ENCODE measurements at places on chromosomes 12 and 14.

GRCh38 chr12:131511391-131511802, 199.5 kb upstream of the SFSWAP start:
- DNase-seq, result no peak

DNA sequence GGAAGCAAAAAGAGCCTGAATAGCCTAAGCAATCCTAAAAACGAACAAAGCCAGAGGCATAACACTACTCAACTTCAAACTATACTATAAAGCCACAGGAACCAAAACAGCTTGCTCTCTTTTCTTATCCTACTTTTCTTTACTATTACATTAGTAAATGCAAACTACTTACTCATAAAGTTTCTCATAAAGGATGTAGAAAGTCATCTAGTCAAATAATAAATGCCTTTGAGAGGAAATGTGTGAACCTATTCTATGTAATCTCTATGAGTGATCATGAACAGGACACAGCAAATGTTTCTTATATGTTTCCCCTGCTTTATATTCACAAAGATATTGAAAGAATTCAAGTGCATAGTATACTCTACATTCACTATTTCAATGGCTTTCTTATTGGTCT, 176.9 kb upstream of the MDGA2 start:
- DNase-seq, result no peak

DNA sequence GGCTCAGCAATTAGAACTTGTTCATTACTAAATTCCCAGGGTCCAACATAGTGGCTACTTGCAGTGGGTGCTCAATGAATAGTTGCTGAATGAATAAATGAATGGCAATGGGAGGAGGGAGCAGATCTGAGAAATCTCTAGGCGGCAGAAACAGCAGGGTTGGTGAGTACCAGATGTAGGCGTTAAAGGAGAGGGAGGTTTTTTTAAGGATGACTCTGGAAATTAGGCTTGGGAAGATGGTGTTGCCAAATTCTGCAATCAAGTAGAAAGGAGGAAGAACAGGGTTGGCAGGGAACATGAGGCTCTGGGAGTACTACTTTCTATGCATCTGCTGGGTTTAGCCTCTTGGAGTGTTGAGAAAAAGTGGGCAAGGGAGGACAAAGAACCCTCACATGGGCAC, 207.1 kb downstream of the APAF1 start:
- DNase-seq, result no peak

DNA sequence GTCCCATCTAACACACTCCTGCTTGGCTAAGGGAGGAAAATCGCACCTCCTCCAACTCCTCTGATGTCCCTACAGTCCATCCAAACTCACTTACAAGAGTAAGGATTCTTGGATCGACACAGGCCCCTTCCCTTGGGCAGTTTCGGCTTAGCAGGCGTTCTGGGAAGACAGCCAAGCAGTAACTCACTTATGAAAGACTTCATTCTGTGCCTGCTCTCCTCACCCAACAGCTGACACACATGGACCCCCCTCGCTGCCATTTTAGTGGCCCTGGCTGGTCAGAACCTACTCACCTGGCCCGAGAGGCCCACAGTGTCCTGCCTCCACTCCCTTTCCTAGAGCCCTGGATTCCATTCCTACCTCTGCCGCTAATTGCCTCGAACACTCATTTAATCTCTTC, 52.3 kb upstream of the BCL2L14 start:
- DNase-seq, result no peak

GRCh38 chr12:3218228-3219171, 141.3 kb downstream of the TSPAN9 start:
- DNase-seq, result peak; percentile 81

DNA sequence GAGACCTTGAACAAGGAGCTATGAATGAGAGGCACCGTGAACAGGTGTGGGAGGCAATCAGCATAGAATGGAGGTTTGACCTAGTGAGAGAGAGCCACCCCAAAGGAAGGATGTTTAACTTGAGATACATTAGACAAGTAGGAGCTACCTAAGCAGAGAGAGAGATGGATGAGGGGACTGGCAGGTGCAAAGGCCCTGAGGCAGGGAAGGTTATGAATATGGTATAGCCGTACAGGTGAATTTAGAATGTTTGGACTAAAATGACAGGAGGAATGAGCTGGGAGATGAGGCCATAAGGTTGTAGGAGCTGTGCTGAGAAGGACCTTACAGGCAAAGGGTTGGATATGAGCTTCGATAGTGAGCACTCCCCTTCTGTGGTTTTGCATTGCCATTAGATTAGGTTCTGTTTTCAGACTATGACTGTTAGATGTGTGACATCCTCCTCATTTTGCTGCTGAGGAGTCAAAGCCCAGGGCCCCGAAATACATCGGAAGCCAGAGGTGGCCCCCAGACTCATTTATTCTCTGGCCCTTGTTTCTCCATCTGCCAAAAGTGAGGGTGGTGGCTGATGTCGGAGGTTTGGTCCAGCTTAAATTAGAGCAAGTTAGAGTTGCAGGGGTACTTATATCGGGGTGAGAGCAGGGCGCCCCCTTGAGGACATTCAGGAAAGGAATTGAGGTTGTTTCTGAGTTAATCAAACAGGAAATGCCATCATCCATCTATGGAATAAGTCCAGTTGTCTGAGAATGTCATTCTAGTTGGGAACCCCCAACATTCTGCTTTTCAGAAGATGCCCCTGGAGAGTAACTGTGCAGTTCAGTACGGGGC, 29.4 kb downstream of the SLC24A4 start:
- DNase-seq, result no peak

GRCh38 chr14:72621387-72622065, 272.4 kb downstream of the DPF3 start:
- no peak for DNase-seq

GRCh38 chr12:26135010-26135420, 10.2 kb upstream of the BHLHE41 start:
- no peak for DNase-seq

DNA sequence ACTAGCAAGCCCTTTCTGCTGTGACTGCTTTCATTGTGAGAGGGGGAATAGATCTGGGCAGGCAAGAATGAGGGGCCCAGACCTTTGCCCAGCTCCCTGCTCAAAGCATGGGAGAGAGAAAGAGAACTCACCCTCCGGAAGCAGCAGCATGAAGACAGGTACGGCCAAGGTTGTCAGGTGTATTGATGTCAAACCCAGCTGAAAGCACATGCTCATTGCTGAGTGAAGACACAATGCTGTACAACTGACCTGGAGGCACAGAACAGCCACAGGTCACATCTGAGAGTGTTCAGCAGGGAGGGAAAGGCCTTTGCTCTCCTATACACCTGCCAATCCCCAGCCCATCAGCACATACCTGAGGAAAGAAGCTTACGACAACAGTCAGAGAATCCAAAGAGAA, 5.5 kb downstream of the ANKRD52 start:
- DNase-seq, result no peak

DNA sequence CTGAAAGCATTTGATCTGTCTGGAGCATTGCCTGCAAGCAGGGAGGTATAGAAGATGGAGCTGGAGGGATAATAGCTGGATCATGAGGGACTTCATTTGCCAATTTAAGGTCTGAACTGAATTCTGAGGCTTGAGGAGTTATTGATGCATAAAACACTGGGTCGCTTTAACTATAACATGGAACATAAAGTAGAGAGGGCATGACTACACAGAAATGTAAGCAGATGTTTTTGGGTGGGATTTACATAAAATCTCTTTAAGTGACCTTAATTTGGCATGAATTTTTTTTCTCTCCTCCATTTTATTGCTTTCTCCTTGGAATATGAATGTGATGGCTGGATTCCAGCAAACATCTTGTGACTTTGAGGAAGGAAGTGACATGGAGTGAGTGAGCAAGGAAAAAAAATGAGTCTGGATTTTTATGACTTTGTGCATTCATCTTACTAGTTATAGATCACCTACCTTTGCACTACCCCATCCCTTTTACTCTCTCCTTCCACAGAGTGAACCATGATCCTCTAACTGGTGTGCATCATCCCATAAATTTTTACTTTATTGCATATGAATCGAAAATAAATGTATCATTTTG, 356.0 kb downstream of the DUSP6 start:
- DNase-seq, result no peak

DNA sequence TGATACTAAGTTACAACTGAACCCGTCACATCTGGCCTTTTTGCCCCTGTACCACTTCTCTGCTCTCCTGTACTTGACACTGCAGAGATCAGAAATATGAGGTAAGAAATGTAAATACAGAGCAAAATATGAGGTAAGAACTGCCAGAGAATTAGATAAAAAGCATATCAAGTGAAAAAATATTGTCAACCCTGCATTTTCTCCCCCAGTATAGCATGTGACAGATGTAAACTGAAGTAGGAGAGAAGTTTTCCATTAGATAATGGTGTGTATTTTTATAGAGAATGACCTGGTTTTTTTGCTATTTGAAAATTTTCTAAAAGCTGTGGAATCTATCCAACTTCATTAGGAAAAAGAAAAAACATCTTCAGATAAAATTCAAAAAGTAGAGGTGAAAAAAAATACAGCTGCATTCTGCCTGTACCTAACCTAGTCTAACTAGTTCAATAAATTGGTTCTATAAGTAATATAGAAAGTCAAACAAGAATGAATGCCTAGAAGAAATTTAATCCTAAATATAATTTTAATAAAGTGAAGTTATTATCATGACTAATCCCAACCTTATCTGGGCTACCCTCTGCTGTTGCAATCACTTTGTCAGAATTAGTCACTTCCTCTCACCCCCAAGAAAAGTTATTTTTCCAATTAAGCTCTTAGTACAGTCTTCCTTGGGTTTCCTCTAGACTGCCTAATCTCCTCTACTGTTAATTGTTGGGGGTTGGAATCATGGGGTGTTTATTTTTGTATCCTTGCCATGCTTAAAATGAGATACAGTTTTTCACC, 210.0 kb downstream of the RASSF9 start:
- DNase-seq, result peak; percentile 79

GRCh38 chr12:95418142-95418541, 55.8 kb upstream of the METAP2 start:
- DNase-seq, result no peak

DNA sequence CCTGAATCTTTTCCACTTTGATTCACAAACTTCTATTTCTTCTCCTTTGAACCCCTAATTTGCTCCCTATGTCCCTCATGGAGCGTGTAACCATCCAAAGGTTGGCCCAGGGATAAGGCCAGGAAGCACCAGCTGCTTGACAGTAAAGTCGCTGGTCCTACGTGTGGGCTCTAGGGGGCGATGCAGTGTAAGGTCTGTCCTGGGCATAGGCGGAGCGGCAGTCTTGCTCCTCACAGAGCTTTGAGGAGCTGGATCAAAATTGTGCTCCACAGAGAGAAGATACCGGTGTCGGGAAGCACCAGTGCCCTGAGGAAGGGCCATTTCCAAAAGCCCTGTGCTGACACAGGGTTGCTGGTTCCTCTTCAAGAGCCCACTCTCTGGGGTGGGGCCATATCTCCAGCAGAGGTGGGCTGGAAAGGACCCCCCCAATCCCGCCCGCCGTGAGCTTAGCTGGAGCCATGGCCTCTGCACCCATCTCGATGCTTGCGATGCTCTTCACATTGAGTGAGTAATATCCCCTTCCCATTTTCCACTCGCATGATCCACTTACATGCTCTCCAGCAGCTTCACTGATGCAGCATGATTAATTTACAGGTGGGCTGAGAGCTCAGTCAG, 49.9 kb upstream of the OR4E1 start:
- DNase-seq, result peak; percentile 12

DNA sequence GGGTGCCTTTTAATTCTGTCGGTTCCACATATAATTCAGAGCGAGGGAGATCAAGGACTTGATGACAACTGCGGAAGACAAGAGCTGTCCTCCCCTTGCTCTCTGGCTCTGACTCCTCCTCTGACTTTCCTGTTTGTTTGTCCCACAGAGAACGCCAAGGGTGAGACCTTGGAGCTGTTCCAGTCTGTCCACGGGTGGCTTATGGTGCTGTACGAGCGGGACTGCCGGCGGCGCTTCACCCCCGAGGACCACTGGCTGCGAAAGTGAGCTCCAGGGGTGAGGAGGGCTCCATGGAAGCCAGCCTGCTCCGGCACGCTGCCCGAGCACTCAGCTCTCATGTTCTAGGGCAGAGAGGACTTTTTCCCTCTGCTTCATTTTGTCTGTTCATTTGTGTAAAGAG, 32.8 kb downstream of the UBE3B start:
- no peak for DNase-seq
